ENCODE measurements at places on chromosomes 4 and X.

DNA sequence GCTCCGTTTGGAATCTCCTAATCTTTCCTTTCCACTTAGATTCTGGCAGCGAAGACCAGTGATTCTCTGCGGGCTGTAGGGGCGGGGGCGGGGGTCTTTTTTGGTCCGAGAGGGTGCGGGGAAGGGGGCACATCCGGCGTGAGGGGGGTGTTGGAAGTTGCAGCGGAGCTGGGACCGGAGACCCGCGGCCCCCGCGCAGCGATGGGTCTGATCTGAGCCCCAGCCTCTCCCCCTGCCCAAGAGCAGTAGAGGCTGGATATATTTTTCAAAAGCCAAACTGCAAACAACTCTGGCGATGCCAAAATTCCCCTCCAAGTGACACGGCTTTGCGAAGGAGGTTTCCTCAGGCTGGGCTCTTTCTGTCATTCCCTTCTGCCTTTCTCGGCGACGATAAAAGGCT lies 355 bp downstream of the GRID2 start:
- DNase-seq, result no peak

DNA sequence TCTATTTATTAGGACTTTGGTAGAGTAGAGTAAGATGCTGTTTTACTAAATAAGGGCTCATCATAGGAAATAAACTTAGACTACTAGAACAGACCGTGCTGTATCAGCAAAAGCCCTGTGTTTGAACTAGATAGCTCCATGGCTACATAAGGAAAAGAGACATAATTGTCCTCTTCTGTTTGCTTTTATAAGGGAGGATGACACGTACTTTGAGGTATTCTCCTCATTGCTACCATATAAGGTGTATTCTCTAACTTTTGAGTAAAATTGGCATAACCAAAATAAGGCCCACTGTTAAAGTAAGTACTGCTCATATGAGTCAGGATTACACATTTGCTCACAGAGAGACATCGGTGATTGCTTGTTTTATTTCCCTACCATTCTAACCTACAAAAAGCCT lies 64.3 kb downstream of the PDLIM5 start:
- DNase-seq, result no peak

DNA sequence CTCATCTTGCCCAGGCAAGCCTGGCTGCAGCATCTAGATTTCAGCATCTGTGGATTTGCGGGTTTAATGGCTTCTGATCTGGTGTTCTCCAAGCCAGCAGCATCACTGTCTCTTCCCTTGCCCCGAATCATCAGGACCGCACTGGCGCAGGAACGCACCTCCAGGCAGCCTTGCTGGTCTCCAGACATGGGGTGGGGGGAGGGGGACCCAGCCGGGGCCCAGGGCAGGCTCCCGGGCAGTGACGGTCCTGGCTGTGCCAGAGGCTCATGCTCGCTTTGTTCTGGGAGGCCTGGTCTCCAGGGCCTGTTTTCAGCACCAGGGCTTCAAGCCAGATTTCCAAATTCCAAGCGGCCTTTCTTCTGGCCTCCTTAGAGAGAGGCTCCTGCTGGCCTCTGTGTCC lies 4.9 kb downstream of the CFAP99 start:
- DNase-seq, result no peak

- no peak for DNase-seq
Measured at GRCh38 chr4:183907871-183908683, 3.0 kb downstream of the STOX2 start.

GRCh38 chrX:47608130-47608810 lies 11.4 kb downstream of the SYN1 start:
- DNase-seq, result no peak

GRCh38 chr4:76948443-76949275 lies 893 bp upstream of the SEPTIN11 start:
- peak; percentile 91 for DNase-seq

DNA sequence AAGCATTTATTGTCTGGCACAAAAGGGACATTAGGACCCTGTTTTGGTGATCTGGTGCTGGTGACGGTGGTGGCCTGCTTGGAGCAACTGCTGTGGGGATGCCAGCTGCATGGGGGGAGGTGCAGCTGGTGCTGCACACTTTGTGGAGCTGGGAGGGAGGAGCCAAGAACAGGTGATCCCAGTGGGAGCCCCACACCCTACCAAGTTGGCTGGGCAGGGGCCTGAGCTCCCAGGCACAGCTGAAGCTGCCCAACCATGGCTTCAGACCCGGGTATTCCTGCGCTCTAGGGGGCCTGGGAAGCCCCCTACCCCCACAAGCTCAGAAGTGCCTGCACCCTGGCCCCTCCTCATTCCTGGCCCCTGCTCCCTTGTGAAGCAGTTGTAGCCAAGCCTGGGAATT lies 1512.5 kb downstream of the TECRL start:
- no peak for DNase-seq

- DNase-seq, result no peak
Measured at GRCh38 chr4:169404960-169405359, 134.2 kb upstream of the SH3RF1 start.

DNA sequence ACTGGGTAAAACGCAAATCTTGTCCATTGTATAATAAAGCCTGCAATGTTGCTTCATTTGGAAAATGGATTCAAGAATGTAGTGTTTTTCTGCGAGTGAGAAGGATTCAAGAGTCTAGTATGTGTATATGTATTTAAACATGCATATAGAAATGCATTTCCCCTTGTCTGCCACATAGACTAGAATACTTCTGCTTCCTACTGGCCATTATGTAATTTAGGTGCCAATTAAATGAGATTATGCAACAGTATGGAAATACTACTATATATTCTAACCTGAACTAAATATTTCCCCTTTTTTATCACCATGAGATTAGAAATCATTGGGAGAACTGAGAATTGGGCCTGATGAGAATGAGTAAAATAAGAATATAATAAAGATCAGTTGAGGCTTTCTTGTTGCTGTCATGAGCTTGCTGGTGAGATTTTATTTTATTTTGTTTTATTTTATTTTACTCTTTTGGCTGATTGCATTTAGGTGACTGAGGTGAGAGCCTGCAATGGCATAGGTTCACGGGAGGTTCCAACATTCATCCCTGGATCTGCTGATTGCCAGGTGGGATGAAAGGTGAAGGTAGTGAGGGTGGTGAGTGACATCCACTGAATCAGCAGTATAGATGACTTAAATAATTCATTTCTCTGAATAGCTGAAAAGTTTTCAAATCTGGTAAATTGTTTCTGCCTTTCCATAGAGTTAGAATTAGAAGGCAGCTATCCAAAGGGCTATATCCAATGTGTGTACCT lies 95.6 kb upstream of the SLC4A4 start:
- DNase-seq, result no peak

DNA sequence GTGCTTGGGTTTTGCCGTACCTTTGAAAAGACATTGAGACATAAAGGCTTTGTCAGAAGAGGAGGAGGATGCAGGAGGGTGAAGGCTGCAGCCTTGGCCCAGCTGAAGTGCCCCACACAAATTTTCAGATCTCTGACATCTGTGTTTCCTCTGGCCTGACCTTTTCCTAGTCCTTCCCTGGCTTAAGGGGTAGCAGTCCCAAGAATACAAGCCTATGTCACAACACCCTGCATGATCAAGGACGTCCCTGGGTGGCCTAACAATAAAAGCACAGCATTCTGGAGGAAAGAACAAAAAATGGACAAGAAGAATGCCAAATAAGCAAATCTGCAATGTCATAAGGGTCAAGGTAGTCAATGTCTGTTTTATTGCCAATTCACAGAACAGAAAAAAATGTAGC lies 80.8 kb upstream of the FAM9C start:
- DNase-seq, result no peak
